Fibroblast of skin of right biceps (primary cell): ENCODE measurements at places on chromosomes 3 and 15.
A peak's percentile ranks its signal among the peaks of the same experiment; 100 is the strongest.

- peak; percentile 67 for DNase-seq
These were observed at the start of gene TRANK1 for GRCh38 chr3:36944641-36945270. TSS of gene TRANK1 (minus strand) at chr3:36945054. CDS start at chr3:36944809, 245 bp downstream.

DNA sequence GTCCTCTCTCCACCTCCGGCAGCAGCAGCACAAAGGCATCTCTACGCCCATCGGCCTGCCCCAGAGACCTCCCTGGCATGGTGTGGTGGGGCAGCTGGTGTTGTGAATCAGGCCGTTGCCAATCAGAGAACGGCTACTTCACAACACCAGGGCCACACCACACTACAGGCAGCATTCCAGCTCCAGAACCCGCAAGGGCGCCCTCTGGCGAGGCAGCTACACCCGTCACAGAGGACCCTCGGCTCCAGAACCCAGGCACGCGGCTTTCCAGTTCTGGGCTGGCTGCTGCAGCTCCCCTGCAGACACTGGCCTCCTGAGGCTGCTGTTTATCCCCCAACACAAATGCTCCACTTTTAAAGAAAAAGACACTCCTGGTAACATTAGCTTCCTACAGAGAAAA is 127.5 kb upstream of the TOPAZ1 start:
- peak; percentile 18 for DNase-seq

DNA sequence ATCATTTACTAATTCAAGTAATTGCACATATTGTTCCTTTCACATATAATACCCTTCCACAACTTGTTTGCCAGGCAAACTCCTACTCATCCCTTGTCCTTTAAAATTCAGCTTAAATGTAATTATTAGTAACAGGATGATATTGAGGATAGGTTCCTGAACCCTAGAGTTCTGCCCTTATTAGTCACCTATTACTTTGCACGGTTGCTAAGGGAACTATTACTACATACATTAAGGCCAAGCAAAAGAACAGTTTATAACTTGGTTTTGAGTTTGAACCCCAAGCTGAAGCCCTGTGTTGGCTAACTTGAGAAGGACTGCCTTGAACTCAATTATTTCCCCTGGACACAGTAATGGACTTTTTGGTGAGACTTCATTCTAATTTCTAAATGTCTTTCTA is 529.7 kb downstream of the IGSF11 start:
- DNase-seq: no peak

DNA sequence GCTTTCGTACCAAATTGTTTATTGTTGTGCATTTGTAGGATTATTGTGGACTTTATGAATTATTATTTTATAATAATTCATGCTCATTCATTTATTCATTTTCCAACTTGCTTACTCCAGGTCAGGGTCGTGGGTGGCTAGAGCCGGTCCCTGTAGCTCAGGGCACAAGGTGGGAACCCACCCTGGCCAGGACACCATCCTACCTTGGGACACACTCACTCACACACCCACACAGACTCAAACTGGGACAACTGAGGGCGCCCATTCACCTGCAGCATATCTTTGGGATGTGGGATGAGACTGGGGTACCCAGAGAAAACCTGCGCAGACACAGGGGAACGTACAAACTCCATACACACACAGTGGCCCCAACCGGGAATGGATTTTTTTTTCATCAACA is 40.6 kb downstream of the SSUH2 start:
- no peak for DNase-seq

DNA sequence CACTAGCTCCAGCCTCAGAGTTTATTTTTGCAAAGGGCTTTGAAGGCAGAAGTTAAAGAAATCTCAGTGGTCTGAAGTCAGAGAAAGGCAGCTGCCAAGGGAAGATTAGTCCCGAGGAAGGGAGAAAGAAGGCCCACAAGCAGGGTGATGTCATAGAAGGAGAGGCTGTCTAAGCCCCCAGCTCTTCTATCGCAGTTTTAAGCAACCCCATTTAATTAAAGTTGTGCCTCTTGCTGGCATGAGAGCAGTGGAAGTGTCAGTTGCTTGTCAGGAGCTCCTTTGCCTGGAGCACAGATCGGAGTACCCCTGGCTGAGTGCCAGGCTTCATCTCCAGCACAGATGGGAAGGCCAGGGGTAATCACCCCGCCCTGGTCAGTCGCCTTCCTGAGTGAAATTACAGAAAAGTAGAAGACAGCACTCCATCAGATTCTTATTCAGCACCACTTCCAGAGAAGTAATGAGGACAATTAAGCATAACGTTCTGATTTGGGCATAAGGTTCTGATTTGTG is 530.7 kb downstream of the EPHB1 start:
- no peak for DNase-seq

DNA sequence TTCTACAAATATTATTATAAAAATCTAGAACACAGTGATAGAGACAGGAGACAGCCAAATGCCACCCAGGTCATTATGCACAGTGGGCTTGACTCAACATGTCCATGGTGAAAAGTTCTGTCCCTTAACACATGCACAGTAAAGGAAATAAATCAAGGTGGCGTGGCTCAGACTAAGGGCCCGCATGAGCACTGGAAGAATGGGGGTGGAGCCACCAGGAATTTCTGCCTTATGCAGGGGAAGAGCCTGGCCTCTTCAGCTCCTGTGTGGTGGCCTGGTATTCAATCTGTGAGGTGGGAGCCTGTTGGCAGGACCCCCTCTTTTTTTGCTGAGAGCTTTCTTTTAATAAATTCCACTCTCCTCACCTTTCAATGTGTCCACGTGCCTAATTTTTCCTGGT is 17.2 kb upstream of the SPG21 start:
- no peak for DNase-seq

DNA sequence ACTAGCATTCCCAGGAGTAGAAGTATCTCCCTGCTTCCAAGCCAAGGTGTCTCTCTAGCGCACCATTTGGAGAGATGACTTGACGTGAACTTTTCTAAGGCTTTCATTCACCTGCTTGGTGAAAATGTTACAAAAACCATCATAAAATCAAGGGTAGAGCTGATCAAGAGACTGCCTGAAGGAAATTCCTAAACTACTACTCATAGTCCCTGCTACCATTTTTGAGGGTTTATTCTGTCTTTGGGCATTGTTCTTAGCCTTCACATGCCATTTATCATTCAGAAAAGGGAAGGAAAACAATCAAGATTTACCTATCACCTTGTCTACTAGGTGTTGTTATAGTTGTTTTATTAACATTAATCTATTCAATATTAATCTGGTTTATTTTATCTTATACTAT is 525.8 kb downstream of the NTRK3 start:
- DNase-seq: no peak

- no peak for DNase-seq
These were observed 112.5 kb downstream of the RPLP1 start for GRCh38 chr15:69565066-69565655.

DNA sequence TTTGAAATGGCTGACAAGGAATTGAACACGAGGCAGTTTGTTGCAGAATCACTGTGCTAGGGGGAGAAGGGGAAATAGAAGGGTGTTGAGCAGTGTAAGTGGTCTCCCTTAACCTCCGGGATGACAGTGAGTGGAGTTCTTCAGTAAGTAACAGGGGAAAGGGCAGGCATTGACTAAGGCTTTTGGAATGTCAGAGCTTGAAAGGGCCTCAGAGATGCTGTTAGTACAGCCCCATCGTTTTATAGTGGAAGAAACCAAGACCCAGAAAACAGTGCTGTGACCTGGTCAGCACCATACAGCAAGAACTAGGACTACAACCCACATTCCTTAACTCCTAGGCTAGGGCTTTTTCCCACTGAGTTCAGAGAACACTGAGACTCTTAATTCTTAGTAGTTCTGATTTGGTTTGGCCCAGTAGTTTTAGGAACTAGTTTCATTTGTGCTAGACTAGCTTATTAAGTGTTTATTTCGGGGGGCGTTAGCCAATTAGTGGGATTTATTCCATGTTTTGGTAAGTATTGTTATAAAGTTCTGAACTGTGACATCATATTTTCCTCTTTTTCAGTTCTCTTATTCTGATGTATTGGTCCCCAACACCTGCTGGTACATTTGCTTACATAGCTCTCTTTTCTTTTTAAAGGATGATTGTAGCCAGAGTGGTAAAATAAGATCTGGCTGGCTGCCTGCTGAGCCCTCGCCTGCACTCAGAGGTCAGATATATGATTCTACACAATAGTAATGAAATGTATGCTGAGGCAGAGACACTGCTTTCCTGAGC is 34.2 kb downstream of the RAB11A start:
- peak; percentile 38 for DNase-seq

DNA sequence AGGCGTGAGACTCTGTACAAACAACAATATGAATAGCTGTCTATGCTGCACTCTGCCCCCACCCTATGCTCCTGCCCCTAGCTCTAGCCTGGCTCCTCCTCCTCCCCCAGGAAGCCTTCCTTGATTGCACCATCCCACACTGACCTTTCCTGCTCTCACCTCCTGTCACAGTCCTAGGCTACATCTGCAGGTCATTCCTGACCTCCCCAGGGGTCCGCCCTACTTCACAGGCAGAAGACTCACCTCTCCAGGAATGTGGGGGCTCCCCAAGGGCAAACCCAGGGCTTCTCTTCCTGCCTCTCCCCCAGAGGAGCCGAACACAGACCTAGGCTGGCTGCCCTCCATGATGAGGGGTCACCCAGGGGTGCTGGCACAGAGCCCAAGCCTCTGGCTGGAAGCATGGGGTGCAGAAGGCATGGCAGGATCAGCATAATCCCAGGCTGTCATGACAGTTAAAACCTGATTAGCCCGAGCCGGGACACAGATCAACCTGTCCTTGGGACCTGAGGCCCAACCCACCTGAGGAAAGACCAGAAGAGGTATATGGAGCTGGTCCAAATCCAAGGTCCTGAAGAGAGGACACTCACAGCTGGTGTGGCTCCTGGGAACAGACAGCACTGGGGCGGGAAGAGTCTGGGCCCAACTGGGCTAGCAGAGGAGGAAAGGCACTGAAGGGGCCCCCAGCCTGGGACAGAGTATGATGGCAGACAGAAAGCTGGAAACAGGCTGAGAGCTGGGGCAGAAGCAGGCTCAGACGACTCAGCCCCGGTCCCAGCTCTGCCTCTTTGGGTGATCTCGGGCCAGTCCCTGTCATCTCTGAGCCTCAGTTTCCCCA is 5.9 kb downstream of the SEMA7A start:
- no peak for DNase-seq
